ENCODE measurements at places on chromosomes 1 and 21. TPM values are rescaled to one million over a fixed set of nuclear protein-coding genes. Genes with fewer than 3 reads are reported as not detected.

DNA sequence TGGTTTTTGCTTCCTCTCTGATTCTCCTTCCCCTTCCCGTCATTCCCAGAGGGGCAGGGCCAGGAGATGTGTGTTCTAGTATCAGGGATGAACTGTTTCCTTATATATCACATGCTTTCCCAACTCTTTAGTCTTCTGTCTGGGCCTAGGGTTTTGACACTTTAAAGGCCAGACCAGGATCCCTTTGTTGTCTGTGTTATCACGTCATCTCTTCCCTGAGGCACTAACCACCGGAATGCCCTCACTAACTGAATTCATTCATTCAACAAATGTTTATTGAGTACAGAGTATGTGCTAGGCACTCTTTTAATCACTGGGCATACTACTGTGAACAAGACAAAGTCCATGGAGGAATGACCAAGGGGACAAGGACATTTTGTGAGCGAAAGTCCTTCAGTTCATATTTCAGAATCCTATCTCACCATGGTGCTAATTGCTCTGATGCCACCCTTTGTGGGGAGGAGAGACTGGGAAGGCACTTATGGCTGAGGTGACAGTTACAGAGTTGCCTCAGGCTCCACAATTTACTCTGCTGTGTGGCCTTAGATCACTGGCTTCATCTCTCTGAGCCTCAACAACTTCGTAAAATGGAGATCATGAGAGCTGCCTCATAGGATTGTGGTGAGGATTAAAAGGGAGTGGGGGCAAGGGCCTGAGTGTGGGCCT is 12.0 kb upstream of the ZNF362 start:
- DNase-seq = no peak

Gene C1orf116
- 45.1 TPM for total RNA-seq

Gene EXTL1
- 1.6 TPM for total RNA-seq

DNA sequence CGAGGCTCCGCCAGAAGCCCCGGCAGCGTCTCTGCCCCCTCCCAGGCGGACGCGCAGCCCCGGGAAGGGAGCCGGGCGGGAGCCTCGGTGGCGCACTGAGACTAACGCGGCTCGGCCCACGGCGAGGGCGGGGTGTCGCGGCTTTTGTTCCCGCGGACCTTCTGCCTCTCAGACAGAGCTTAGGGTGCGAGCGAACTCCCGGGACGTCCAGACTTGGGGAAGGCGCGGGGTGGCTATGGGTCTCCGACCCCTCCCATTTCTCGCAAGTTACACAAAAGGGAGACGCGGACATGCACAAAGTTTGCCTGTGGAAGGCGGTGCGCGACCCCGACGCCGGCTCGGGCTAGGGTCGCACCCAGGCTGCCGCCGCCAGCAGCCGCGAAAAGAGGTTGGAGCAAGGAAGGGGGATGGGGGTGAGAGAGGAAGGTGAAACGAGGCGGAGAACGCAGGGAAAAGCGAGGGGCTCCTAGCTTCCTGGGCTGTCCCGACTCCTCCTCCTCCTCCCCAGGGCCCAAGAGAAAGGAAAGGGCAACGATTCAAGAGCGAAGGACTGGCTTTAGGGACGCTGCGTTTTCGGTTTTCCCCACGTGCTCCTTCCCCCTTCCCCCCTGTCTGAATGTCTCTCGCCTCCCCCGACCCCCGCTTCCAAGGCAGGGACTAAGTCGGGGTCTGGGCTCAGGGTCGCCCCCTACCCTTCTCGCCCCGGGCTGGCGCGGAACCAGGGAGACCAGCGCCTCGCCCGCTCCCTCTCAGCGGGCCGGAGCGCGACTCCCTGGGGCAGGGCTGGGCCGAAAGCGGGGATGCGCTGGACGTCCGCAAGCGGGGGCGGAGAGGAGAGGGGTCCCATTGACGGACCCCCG is 729 bp downstream of the APP start:
- DNase-seq = peak; percentile 61

- no peak for DNase-seq
Measured at GRCh38 chr1:225657462-225657989, 4.6 kb upstream of the ENAH start.
